Body of pancreas (tissue), 4 donors: ENCODE measurements at places on chromosomes 3 and 15.

GRCh38 chr3:119194237-119195150 lies 21.1 kb downstream of the UPK1B start:
- DNase-seq, result no peak

DNA sequence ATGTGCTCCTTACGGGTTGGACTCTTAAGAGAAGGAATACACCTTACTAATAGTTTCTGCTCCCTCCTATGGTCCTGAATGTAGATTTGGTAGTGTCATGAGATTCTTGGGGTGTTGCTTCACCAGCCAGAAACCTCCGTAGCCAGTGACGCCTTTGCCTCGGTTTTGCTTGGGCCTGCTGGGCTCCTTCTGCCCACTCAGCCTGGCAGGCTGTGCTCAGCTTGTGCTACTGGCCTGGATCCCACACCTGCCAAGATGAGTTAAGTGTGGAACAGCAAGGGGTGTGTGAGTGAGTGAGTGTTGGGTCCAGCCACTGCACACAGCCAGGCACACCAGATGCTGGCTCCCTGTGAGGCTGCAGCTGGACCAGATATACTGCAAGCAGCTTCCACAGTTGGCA lies 560.1 kb downstream of the NLGN1 start:
- no peak for DNase-seq

GRCh38 chr3:14814411-14814871 lies 4.3 kb upstream of the FGD5 start:
- DNase-seq, result no peak

DNA sequence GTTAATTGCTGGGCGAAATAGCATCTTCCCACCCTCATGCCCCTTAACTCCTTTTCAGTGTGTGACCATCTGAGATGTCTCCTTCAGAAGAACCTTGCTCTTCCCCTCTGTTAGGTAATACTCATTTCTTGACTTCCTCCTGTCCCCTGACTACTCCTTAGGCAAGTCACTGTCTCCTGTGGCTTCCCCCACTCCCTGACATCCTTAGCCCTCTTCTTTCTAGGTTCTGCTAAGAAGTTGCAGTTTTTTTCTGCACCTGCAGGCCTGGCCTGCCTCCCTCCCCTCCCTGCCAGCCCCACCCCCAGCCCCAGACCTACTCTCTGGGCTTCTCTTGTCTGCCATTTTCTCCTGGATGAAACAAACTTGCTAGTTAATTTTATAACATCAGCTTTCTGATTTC lies 15.2 kb upstream of the EID1 start:
- DNase-seq, result no peak

DNA sequence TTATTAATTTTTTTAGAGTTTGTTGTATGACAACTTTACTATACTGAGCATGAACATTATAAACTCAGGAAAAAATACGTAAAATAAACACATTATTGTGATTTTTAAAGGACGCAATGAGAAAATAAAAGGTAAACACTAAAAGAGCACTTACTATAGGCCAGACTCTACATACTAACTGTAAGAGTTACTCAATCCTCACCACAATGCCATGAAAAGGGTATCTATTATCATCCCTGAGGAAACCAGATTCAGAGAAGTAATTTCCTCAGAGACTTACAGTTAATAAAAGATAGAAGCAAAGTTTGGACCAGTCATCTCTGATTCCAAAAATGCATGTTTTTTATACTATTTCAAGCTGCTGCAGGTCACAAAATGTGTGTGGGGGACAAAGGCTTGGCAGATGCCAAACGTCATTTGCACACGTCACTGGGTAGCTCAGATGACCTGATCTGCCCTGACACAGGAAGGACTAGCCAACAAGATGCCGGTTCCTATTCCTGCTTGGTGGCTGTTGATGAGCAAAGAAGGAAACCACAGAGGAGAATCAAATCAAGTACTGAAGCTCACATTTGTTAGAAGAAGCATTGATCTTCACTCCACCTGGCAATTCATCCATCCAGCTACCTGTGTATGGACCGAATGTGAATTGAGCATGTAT lies 42.3 kb downstream of the KLHL6 start:
- no peak for DNase-seq

DNA sequence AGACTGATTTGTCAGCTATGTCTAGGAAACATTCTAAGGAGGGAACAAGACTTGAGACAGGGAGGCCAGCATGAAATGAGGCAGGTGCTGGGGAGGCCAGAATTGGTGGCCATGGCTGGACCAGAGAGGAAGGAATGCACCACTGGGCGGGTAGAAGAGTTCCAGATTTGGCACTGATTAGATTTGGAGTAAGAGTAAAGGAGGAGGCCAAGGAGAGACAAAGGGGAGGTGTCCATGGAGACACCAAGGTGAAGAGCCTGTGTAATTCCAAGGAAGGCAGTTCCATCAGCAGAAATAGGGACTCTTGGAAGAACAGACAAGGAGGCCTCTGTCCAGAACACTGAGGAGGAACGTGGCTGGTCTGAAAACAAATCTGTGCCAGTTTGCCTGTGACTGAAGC lies 1.8 kb downstream of the ARNT2 start:
- no peak for DNase-seq
